ENCODE measurements at places on chromosomes 5 and 9.

- no peaks in the 10 kb centered on the region for H3K27me3 ChIP-seq
- no peak overlapping the region for H3K27ac ChIP-seq
- DNase-seq = peak; percentile 1
- H3K36me3 ChIP-seq = no peaks in the 10 kb centered on the region
- no peaks in the 10 kb centered on the region for H3K4me1 ChIP-seq
These were observed 534.7 kb downstream of the CDH10 start for GRCh38 chr5:24110004-24110615.

- no peaks in the 10 kb centered on the region for H3K27me3 ChIP-seq
- no peak for DNase-seq
- no peak overlapping the region for H3K4me3 ChIP-seq
- H3K27ac ChIP-seq = no peak overlapping the region
These were observed 82.9 kb downstream of the ANGPTL2 start for GRCh38 chr9:127039492-127039891.

GRCh38 chr5:176388003-176388443, 375 bp downstream of the NOP16 start:
- peaks cover 13% of the 10 kb centered on the region for H3K4me1 ChIP-seq
- peak overlapping the region; percentile 76 for H3K4me3 ChIP-seq
- H3K36me3 ChIP-seq = peaks cover 23% of the 10 kb centered on the region
- peak overlapping the region; percentile 95 for H3K27ac ChIP-seq
- DNase-seq = peak; percentile 3

GRCh38 chr9:105690742-105691141, 3.6 kb upstream of the TMEM38B start:
- DNase-seq = no peak
- peaks cover 21% of the 10 kb centered on the region for H3K27me3 ChIP-seq
- H3K27ac ChIP-seq = no peak overlapping the region
- no peak overlapping the region for H3K4me3 ChIP-seq

- peaks cover 49% of the 10 kb centered on the region for H3K4me1 ChIP-seq
- H3K36me3 ChIP-seq = no peaks in the 10 kb centered on the region
- H3K4me3 ChIP-seq = peak overlapping the region; percentile 88
- peak overlapping the region; percentile 98 for H3K27ac ChIP-seq
- DNase-seq = no peak
These were observed 624 bp downstream of the FBXW11 start for GRCh38 chr5:172005708-172006320.

- H3K4me1 ChIP-seq = no peaks in the 10 kb centered on the region
- H3K27ac ChIP-seq = no peak overlapping the region
- H3K27me3 ChIP-seq = peaks cover 2% of the 10 kb centered on the region
- H3K36me3 ChIP-seq = no peaks in the 10 kb centered on the region
- no peak for DNase-seq
These were observed 473 bp upstream of the GABRA1 start for GRCh38 chr5:161847447-161847846.

DNA sequence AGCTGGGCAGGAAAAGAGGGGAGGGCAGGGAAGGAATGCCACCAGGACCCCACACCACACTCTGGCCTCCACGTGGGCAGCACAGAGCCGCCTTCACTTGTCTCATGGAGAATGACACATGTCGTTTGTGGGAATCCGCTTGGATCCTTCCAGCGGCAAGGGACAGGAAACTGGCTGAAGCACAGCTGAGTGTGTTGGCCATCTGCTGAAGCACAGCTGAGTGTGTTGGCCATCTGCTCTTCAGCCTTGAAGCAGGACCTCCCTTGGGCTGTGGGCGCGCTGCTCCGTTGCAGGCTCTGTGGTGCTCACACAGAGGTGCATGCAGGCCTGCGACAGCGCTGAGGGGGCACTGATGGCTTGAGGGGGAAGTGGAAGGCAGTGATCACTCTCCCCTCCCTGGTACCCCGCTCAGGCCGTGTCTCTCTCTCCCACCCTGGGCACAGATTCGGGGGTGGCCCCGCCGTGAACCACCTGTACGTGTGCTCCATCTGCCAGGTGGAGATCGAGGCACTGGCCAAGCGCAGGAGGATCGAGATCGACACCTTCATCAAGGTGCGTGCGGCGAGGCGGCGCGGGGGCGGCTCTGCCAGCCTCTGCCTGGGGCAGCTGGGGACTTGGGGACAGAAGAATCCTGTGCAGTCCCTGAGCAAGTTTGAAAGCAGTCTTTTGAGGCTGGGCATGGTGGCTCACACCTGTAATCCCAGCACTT, 40.6 kb downstream of the USP20 start:
- no peak overlapping the region for H3K27ac ChIP-seq
- peaks cover 2% of the 10 kb centered on the region for H3K36me3 ChIP-seq
- no peak for DNase-seq
- no peak overlapping the region for H3K4me3 ChIP-seq
- H3K4me1 ChIP-seq = peaks cover 5% of the 10 kb centered on the region
- H3K27me3 ChIP-seq = no peaks in the 10 kb centered on the region

DNA sequence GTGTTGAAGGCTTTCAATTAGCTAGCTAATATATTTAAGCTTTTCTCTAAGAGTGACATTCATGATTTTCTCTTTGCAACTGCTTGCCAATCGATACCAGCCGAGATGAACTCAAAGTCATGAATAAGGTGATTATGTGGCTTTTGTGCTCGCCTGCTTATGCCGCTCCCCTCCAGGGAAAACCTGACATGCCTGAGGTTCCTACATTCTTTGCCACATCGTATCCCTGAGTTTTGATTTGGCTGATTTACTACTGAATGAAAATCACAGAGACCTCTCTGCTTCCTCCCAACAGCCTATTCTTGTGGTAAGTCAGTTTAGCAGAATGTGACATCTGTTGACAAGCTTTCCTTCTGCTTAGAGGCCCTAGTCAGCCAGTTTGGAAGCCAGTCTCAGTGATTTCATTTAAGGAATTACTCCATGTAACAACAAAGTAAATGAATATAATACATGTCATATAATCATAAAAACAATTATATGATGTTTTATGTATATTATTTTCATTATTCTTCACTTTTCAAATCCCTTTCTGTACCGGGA, 513.4 kb downstream of the CSNK1G3 start:
- no peak overlapping the region for H3K27ac ChIP-seq
- H3K4me3 ChIP-seq = no peak overlapping the region
- no peaks in the 10 kb centered on the region for H3K4me1 ChIP-seq
- H3K36me3 ChIP-seq = no peaks in the 10 kb centered on the region

GRCh38 chr5:105817416-105817815, 1853.3 kb downstream of the EFNA5 start:
- no peaks in the 10 kb centered on the region for H3K36me3 ChIP-seq
- H3K4me1 ChIP-seq = no peaks in the 10 kb centered on the region
- no peak overlapping the region for H3K4me3 ChIP-seq
- no peaks in the 10 kb centered on the region for H3K27me3 ChIP-seq
- DNase-seq = no peak
- no peak overlapping the region for H3K27ac ChIP-seq

DNA sequence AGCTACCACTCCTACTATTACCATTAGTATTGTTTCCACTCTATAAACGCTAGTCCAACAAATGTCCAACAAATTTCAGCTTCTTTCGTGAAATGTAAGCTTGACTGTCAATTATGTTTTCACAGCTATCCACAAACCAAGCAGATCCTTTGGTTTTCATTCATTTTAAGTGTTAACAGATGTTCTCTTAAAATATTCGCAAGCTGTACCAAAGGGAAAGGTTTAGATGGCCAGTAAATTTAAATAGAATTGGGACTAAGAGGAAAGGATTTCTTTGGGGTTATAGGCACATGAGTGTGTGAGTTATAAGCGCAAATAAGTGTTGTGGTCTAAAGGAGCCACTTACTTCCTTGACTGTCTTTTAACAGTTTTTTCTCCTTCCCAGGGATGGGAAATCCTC, 136.8 kb upstream of the ADRA1B start:
- DNase-seq = peak; percentile 45
- H3K4me1 ChIP-seq = peaks cover 20% of the 10 kb centered on the region
- H3K4me3 ChIP-seq = no peak overlapping the region
- H3K36me3 ChIP-seq = no peaks in the 10 kb centered on the region
- no peaks in the 10 kb centered on the region for H3K27me3 ChIP-seq

DNA sequence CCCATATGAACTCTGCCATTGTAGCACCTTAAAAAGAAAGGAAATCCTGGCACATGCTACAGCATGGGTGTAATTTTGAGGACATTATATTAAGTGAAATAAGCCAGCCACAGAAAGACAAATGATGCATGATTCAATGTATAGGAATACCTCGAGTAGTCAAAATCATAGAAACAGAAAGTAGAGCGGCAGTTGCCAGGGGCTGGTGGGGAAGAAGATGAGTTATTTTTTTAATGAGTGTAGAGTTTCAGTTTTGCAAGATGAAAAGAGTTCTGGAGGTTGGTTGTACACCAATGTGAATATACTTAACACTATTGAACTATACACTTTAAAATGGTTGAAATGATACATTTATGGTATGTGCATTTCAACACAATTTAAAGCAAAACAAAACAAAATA, 133.0 kb downstream of the ZDHHC21 start:
- no peak overlapping the region for H3K4me3 ChIP-seq
- no peaks in the 10 kb centered on the region for H3K27me3 ChIP-seq
- H3K4me1 ChIP-seq = no peaks in the 10 kb centered on the region

GRCh38 chr9:130599625-130600024, 20.2 kb downstream of the FUBP3 start:
- no peak overlapping the region for H3K4me3 ChIP-seq
- no peak for DNase-seq
- H3K4me1 ChIP-seq = no peaks in the 10 kb centered on the region
- H3K36me3 ChIP-seq = peaks cover 26% of the 10 kb centered on the region
- H3K27ac ChIP-seq = no peak overlapping the region

DNA sequence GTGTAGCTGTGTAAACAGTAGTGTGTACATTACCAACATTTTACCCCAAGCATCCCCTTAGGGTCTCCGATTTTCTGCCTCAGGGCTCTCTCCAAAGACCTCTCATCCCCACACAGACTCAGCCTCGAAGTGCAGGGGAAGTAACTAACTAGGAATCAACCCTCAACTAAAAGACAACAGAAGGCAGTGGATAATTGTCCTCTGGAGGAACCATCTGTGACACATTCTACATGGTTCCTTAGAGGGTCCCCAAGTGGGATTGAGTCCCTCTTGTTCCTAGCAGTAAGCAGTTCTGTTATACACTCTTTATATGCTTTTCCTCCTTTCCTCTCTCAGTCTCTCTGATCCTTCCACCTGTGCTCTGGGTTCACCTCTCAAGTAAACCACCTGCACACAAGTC, 157.2 kb downstream of the SV2C start:
- no peaks in the 10 kb centered on the region for H3K4me1 ChIP-seq
- no peaks in the 10 kb centered on the region for H3K36me3 ChIP-seq
- H3K27me3 ChIP-seq = no peaks in the 10 kb centered on the region
- no peak for DNase-seq
- no peak overlapping the region for H3K4me3 ChIP-seq

DNA sequence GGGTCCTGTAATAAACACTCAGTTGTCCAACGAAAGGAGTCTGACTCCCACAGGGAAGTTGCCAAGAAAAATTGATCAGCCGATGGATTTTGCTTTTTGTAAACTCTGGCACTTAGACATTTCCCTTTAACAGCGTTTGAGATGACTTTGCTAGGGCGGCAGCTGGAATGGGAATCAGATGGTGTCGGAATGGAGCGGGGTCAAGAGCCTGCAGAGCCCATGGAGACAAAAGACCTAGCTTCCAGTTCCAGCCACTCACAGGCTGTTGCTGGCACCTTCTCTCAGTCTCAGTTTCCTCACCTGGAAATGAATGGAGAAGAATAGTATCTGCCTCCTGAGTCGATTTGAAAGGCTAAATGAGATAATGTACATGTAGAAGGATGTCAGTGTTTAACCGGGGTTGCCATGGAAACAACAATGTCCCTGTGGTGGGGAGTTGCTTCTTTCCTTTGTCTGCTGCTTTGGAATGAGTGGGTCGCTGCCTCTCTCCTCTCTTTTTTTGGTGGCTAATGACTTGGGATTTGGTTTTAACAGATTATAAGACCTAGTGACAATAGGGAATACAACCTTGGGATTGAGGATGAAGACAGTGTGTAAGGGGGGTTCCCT, 137.4 kb downstream of the GAS1 start:
- no peak for DNase-seq
- no peak overlapping the region for H3K27ac ChIP-seq
- no peak overlapping the region for H3K4me3 ChIP-seq

DNA sequence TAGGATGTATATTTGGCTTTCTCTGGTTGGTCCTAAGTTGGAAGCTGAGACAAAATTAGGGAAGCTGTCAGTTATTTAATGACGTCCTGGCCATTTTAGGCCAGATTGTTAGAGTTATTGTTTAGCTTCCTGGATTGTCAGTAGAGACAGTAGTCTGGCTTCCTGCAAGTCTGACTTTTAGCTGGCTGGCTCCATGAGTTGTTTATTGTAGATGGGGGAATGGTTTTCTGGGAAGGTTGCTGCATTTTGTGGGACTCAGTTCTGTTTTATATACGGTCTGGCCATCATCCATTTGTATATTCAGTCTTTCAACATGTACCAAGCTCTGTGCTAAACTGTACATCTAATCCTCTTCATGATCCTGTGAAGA, 68.3 kb downstream of the SGCD start:
- DNase-seq = no peak
- no peak overlapping the region for H3K27ac ChIP-seq
- no peak overlapping the region for H3K4me3 ChIP-seq
- no peaks in the 10 kb centered on the region for H3K36me3 ChIP-seq
- no peaks in the 10 kb centered on the region for H3K27me3 ChIP-seq
- H3K4me1 ChIP-seq = no peaks in the 10 kb centered on the region

DNA sequence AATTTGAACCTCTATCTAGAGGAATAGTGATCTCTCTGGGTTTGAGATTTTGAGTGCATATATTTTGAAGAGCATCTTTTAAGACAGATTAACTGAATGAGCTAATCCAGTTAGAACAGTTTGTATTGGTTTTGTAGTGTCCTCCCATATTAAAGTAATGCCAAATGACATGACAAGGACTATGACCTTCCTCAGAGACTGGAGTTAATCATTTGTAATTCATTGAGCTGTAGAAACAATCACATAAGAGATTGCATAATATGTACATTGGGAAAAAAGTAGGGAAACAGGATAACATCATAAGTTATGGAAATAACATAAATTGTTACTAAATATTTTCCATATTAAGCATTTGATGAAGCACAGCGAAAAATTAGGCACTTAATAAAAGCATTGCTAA, 45.8 kb upstream of the PRDM9 start:
- H3K27ac ChIP-seq = no peak overlapping the region
- no peaks in the 10 kb centered on the region for H3K36me3 ChIP-seq
- no peaks in the 10 kb centered on the region for H3K27me3 ChIP-seq

- H3K4me3 ChIP-seq = no peak overlapping the region
- H3K36me3 ChIP-seq = no peaks in the 10 kb centered on the region
- DNase-seq = no peak
- H3K27ac ChIP-seq = no peak overlapping the region
These were observed 255.6 kb downstream of the NFIB start for GRCh38 chr9:14058325-14058688.

Data from astrocyte (in vitro differentiated cells and primary cell).